ENCODE measurements at places on chromosomes 12 and 14.

DNA sequence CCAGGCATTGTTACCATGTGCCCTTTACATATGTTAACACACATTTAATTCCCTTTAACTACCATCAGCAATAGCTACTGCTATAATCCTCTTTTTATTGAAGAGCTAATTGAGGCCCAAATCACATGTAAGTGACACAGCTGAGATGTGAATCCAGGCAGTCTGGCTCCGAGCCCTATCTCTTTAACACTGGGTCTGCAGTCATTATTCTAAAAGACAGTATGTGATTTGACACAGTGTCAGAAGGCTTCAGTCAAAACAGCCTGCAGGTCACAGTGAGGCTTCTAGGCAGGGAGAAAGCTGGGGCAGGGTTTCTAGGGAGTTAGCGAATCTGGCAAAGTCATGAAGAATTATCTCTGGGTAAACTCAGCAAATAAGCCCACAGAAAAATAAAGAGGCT is 148.2 kb downstream of the KIF21A start:
- no peak for DNase-seq

- DNase-seq = no peak
Observed at GRCh38 chr12:124493809-124494750, 73.3 kb downstream of the NCOR2 start.

- DNase-seq = no peak
Observed at GRCh38 chr12:7136676-7137075, 6.5 kb downstream of the CLSTN3 start.

GRCh38 chr12:120100630-120101029 is 15.9 kb downstream of the RAB35 start:
- no peak for DNase-seq

DNA sequence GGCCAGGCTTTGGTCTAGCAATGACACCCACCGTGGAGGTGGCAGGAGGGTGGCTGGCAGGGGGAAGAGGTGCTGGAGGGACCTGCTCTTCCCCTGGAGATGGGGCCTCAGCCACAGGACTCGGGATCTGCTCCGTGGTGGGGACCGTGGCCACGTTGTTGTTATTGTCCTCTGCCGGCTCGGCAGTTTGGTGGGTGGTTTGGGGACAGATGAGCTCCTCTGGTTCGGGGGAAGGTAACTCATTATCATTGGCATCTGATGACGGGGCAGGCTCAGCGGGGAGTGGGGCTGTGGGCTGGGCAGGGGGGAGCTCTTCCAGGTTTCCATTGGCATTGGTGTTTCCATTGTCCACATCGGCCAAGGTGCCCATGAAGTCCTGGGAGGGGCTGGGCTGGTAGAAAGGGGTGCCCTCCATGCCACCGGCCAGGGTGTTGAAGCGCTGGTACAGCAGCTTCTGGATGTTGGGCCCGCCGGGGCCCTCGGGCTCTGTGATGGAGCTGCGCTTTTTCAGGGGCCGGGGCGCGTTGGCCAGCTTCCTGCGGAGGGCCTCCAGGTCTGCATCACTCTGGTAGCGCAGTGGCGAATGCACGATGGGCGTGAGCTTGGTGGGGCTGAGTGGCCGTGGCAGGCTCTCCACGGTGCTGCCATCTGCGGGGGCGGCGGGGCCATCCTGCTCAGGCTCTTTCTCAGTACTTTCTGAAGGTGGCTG is 24.3 kb downstream of the ZFYVE21 start:
- no peak for DNase-seq

DNA sequence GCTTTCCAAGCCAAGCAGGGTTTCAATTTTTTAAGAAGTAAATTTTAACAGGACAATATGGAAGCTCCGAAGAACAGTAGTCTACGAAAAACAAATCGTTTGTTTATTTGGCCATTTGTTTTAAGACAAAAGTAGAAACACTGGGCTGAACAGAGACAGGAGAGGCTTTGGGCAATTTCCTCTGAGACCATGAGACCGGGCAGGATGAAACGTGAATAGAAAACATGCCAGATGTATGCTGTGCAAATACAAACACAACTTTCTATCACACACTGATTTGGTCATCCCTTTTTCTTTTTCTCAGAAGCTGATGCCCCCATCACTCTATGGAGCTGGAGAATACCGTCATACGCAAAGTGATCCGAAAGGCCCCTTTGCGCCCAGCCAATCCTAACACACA is 1111.1 kb downstream of the BCL11B start:
- no peak for DNase-seq

DNA sequence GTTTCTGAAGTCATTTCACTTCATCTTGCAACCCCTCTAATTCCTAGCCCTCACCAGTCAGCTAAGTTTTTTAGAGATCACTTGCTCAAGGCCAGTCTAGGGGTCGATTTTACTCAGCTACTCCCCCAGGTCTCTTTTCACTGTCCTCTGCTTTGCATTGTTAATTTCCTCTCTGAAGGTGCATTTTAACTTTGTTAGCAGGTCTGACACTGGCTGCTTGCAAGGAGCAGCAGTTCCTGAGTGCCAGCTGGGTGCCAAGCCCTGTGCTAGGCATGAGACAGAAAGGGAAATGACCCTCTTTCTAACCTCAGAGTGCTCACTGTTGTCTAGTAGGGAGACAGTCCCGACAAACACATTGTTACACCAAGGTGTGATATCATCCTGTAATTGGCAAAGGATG is 17.8 kb upstream of the DACT1 start:
- no peak for DNase-seq

GRCh38 chr14:59337141-59337611 is 128.0 kb downstream of the GPR135 start:
- DNase-seq = no peak

GRCh38 chr12:49137476-49137875 is 6.3 kb upstream of the TUBA1B start:
- no peak for DNase-seq

DNA sequence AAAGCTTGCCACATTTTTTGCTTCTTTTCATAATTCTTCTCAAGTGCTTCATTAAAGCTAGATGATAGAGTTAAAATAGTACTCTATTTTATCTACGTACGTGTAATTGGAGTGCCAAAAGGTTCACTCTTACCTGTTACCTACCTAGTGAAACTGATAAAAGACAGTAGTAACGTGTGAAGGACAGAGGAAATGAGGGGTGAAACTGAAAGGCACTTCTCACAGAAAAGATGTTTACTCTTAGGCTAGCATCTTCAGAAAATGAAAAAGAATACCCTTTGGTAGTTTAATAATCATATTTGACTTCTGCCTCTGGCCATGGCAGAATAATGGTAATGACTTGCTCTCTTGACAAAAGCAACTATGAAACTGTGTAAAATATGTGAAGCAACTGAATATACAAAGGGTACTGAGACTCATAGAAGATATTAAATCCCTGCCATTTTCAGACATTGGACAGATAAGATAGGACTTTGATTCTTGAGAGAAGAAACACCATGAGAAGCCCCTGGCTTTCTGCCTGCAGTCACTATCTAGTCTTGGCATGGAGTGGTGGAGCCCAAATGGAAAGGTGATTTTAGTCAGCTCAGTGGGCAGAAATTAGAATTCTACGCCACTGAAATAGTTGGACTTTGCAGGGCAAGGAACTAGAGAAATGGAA is 6.3 kb upstream of the EVL start:
- no peak for DNase-seq

DNA sequence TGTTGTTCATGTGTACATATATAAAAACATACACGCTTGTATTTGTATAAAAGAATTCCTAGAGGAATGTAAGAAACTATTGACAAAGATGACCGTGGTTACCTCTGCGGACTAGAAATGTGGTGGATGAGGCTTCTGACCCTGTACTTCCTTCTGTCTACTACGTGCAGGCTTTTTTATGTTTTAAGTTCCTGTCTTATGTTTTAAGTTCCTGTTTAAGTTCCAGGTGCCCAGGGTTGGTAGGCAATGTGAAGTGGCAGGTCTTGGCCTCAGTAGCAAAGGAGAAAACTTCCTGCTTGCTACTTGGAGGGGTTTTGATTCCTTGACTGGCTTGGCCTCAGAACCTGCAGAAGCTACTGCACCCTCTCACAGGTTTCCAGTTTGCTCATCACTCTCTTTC is 11.6 kb downstream of the POMT2 start:
- no peak for DNase-seq

- DNase-seq = no peak
Observed at GRCh38 chr12:57126561-57126960, 1.7 kb upstream of the LRP1 start.

DNA sequence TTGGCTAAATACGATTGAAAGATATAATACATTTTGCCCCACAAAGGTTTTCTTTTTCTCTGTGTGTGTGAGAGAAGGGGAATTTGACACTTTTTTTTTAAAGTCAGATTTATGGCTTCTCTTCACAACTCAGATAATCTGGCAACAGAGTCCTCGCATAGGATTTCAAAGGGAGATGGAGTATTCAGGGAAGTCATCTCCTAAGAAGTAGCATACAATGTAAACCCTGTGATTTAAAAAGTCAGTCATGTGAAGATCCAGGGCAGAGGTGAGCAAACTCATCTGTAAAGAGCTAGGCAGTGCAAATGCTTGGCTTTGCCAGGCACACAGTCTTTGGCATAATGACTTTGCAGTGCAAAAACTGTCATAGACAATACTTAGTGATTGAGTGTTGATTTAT is 1526.3 kb downstream of the AACS start:
- no peak for DNase-seq

DNA sequence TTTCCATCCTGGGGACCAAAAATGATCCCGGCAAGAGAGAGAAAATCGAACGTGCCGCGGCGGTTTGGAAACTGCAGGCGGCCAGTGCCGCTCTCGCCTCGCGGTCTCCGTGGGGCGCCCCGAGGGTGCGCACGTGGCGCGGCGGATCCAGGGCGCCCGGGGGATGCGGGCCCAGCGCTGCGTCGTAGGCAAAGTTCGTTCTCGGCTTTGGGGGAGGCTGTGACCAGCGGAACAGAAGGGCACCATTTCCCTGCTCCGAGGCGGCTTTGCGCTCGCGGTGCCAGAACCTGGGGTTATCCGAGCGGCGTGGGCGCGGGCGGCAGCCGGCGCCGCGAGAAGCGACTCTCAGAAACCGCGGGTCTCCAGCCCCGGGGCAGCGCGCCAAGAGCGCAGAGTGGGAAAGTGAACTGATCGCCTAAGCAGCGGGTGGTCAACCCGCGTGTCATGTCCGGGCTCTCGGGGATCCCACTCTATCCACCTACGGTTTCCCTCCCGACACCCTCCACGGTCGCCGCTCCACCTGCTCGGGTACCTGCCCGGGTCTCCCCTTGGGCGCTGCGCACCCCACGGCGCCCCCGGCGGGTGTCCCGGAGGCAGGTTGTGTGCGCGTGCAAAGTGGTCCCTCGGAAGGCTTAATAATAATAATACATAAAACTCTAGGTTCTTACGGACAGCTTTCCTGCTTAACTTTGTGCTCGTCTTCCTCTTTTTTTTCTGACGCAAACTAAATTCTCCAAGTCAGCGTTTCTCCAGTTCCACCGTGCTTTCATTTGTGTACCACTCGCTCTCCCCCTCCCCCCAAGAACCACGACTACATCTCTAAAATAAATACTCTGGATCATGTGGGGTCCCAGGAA is 1.2 kb downstream of the ESRRB start:
- DNase-seq = no peak

GRCh38 chr12:1660304-1661187 is 30.3 kb upstream of the ADIPOR2 start:
- DNase-seq = no peak

- DNase-seq = no peak
Observed at GRCh38 chr14:94227029-94227428, 52.9 kb downstream of the PPP4R4 start.

GRCh38 chr14:91901449-91902226 is 34.3 kb upstream of the TC2N start:
- no peak for DNase-seq

DNA sequence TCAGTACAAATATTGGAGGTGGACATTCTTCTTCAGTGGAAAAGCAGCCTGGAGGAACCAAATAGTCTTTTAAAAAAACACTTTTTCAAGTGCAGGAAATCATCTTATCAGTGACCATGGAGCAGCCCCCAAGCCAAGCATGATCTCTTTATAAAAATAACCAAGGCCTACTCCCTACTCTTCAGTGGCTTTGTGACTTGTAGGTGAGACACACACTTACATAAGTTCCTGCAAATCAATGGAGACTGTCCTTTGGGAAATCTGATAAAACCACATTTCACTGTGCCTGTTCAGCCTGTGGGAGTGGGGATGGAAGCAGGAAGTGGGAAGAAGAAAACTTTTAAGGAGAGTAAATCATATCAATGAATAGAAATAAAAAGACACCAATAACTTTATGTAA is 56.3 kb downstream of the MBIP start:
- DNase-seq = no peak

- peak; percentile 33 for DNase-seq
Observed at GRCh38 chr14:22976620-22977433, 5.5 kb downstream of the AJUBA start.

- no peak for DNase-seq
Observed at GRCh38 chr12:24080465-24080864, 131.0 kb upstream of the SOX5 start.

- no peak for DNase-seq
Observed at GRCh38 chr14:104582662-104583061, 3.1 kb downstream of the C14orf180 start.

- peak; percentile 42 for DNase-seq
Observed at GRCh38 chr14:80316441-80316840, 105.1 kb upstream of the DIO2 start.

DNA sequence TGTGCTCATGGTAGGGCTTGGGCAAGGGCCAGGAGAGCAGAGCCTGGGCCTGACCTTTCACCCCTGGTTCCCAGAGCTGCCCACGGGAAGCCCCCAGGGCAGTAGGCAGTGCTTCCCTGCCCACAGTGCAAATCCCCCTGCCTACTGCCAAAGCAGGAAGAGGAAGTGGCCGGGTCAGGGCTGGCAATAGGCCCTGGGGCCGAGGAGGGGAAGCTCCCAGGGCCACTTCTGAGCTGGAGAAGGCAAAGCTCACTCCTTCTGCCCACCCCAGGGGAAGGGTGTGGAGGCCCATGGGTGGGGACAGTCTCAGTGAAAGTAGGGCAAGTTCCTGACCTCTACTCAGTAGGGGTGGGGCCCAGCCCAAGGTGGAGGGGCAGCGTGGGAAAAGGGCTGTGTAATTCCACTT is 5.4 kb upstream of the NR4A1 start:
- no peak for DNase-seq

DNA sequence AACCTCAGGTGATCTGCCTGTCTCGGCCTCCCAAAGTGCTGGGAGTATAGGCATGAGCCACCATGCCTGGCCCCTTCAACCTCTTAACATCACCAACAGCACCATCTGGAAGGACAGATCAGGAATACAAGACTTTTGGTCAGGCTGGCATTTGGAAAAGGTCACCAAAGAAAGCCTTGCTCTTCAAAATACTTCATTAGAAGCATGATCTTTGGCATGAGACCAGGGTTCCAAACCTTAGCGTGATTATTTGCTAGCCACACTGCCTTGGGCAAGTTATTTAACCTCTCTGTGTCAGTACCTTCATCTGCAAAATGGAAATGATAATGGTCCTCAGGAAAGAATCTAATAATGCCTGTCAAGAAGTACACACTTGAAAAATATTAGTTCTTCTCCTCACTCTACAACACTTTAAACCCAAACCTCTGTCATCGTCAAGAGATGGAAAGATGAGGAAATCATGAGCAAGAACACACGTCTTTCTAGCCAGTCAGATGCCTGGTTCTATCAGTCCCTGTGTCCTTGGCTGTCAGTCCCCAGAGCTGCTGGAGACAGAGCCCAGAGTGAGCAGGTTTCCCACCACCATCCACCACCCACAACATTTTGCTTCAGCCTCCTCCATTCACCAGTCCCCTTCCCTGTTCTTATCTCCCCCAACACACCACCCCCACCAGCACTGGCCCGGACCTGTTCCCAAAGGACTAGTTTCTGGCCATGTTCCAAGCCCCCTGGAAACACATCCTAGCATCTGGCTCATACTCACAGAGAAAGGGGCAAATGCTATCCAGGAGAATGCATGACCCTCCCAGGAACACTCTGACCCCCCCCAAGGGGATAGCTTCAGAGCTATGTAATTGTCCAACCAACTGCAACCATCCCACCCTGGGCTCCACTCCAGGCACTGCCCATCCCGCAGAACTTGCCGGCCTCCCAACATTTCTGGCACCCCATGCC is 2.0 kb downstream of the ADCY6 start:
- DNase-seq = no peak
